ENCODE measurements at places on chromosomes 11 and 22.

- no peak for DNase-seq
These were observed 419.2 kb downstream of the BUD13 start for GRCh38 chr11:116353589-116353988.

DNA sequence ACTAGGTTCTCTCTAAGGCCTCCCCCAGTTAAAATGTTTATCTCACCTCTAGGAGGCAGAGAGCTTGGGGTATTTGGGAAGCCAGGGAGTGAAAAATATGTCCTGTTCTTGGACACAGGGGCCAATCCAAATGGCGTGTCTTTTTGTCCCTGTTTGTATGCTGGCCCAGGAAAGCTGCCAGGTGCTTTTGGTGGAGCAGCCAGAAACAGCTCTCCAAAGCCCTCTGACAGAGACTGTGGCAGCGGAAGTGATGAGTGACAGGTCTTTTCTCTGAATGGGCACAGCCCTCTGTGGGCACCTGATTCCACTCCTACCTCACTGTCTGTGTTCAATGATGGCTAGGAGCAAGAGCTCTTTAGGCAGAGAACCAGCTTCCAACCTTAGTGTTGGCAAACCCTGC, 106.4 kb upstream of the KIRREL3 start:
- no peak for DNase-seq

GRCh38 chr11:70606951-70607330, 208.6 kb downstream of the CTTN start:
- no peak for DNase-seq

- DNase-seq, result no peak
These were observed 26.6 kb downstream of the TMEM123 start for GRCh38 chr11:102426000-102426399.

DNA sequence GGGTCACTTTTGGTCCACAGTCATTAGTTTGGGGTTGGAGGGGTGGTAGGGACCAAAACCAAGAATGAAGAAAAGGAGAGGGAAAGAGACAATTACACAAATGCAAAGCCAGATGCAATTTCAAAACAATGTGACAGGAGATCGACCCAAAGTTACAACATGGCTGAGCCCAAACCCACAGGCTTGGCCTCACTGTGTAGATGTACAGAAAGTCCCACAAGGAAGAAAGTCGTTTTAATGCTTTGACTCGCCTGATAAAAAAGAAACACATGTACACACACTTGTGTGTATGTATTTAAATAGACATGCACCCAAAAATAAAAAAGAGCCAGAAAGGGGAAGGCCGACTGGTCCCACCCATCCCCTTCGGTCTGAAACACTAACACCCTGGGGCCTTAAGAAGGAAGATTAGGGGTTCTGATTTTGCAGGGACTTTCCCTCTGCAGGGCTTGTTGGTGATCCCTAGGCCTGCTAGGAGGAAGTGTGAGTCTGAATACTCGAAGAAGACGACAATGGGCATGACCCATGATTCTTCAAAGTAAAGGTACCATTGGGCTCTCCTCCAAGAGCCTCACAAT, 104.1 kb downstream of the ETS1 start:
- DNase-seq, result no peak

DNA sequence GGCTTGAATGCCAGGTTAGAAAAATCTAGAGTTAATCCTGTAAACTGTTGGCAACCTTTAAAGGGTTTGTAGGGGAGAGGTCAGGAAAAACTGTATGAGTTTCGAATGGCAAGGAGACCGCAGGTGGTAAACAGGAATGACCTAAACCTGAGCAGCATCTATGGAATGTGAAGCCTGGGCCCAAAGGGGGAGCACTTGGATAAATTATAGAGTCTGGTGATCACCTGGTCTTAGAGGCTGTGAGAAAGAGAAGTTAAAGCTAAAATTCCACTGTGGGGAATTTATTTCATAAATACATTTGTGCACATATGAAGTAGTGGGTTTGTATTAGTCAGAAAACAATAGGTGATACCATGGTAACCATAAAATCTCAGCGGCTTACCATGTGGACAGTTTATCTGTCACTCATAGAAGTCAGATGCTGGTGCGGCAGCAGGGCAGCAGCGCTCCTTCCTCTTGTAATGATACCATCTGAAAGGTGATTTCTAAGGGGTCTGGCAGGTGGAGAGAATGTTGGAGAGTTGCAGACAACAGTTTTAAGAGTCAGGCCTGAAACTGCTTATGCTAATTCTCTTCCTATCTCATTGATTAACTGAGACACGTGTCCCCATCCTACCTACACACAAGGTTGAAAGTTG, 1104.4 kb upstream of the CCDC90B start:
- no peak for DNase-seq

DNA sequence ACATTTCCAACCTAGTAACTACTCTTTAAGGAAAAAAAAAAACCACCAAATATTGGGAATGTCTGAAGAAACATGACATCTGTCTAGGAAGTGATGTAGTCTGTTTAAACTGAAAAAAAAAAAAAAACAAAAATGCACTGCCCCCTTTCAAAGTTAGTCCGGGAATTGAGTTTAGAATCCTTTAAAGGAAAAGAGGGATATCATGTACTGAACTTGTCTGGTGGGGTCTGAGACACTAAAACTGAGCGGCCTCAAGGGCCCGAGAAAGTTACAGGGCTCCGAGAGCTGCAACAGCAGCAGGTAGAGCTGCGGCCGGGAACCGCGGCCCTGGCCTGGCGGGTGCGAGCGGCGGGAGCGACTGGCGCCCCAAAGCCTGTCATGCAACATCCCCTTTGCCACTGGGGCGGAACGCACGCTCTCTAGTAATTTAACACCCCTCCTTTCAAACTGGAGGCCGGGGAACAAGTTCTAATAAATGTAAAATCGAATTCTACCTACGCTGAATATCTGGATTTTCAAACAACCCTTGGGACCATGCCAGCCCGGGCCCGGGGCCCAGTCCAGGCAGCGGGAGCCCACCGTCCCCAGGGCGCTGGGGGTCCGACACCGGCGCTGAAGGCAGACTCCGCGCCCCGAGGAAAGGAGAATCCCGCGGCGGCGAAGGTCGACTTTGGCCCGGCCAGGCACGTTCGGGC, 736 bp downstream of the RDX start:
- DNase-seq, result peak; percentile 51

All from gastrocnemius medialis (tissue), 4 donors.